ENCODE measurements at places on chromosomes 13 and 19. TPM values are rescaled to one million over a fixed set of nuclear protein-coding genes. Genes with fewer than 3 reads are reported as not detected.

FAM83E gene
- 0.46 TPM for total RNA-seq

PPP1R15A gene
- total RNA-seq, result 53.1 TPM

PRR20A gene
- not detected for total RNA-seq

ITPKC gene
- 12.6 TPM for total RNA-seq

PPM1N gene
- 2.6 TPM for total RNA-seq

PNMA8A gene
- total RNA-seq, result 1.4 TPM

KL gene
- under 0.01 TPM for total RNA-seq

POLR2E gene
- 89.1 TPM for total RNA-seq

C13orf46 gene
- total RNA-seq, result 0.28 TPM

CABP5 gene
- not detected for total RNA-seq

CERS1 gene
- total RNA-seq, result 0.85 TPM

CELF5 gene
- not detected for total RNA-seq

ZNF493 gene
- 22.0 TPM for total RNA-seq

CYP2F1 gene
- total RNA-seq, result not detected

TUBA3C gene
- total RNA-seq, result not detected

LENG9 gene
- total RNA-seq, result 7.3 TPM

ZNF730 gene
- 0.43 TPM for total RNA-seq

ZNF91 gene
- total RNA-seq, result 12.9 TPM

CD22 gene
- 0.14 TPM for total RNA-seq

MYO16 gene
- total RNA-seq, result not detected

RNF225 gene
- not detected for total RNA-seq

SPACA4 gene
- total RNA-seq, result 0.14 TPM

NTF4 gene
- total RNA-seq, result not detected

RNF113B gene
- total RNA-seq, result not detected

WTIP gene
- 37.8 TPM for total RNA-seq

CPB2 gene
- total RNA-seq, result not detected

TRPC4 gene
- 3.1 TPM for total RNA-seq

PNMA8B gene
- 1.4 TPM for total RNA-seq

ARHGAP35 gene
- total RNA-seq, result 25.6 TPM

CGB3 gene
- not detected for total RNA-seq

NLRP12 gene
- total RNA-seq, result under 0.01 TPM

HCN2 gene
- total RNA-seq, result 0.71 TPM

KLK11 gene
- total RNA-seq, result not detected

RFX2 gene
- 5.0 TPM for total RNA-seq

ARL11 gene
- not detected for total RNA-seq

AMER2 gene
- total RNA-seq, result not detected

PDE4A gene
- total RNA-seq, result 3.8 TPM

NLRP11 gene
- not detected for total RNA-seq

PET100 gene
- 39.3 TPM for total RNA-seq

ATP1A3 gene
- under 0.01 TPM for total RNA-seq

CEACAM5 gene
- total RNA-seq, result not detected

ELOF1 gene
- 41.2 TPM for total RNA-seq

PEG3 gene
- total RNA-seq, result 0.85 TPM

LILRB1 gene
- total RNA-seq, result not detected

SPIB gene
- total RNA-seq, result not detected

HCST gene
- 1.00 TPM for total RNA-seq

IQCN gene
- 0.28 TPM for total RNA-seq

LIM2 gene
- not detected for total RNA-seq

C19orf67 gene
- total RNA-seq, result not detected

PSG2 gene
- total RNA-seq, result not detected

FLT1 gene
- total RNA-seq, result 10.1 TPM

C1QTNF9 gene
- total RNA-seq, result not detected

HSH2D gene
- not detected for total RNA-seq

TRAPPC6A gene
- total RNA-seq, result 14.1 TPM

Measured in smooth muscle cell of bladder (primary cell).